ENCODE measurements at places on chromosomes 6 and 20.

- no peak for DNase-seq
These were observed 394.6 kb downstream of the KIF16B start for GRCh38 chr20:16178546-16179135.

DNA sequence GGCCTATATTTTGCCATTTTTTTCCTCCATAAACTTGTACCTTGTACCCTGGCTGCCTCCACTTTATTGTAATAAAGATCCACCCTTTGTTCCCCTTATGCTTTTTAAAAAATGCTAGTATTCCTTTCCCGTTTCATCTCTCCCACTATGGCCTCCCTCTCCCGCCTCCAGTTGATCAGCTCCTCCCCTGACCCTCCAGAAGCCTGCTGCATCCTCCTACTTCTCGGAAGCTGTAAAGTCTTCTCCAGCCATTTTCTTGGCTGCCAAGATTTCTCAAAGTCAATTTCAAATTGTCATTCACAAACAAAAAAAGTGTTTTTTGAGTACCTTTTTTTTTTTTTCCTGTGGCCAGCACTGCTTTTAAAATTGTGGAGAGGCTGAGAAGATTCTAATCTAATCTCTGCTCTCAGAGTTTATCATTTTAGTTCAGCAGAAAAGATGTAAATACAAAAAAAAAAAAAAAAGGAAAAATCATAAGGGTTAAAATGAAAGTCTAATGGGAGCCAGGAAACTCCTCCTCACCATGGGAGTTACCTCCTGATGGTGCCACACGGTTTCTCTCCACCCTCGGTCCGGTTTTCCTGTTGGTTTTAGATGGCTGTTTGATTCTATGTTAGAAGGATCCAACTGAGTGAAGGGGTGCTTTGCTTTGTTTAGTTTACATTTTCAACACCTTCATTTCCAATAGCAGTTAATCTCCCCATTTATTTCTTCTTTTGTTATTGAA lies 103.0 kb upstream of the KCNK16 start:
- no peak for DNase-seq

DNA sequence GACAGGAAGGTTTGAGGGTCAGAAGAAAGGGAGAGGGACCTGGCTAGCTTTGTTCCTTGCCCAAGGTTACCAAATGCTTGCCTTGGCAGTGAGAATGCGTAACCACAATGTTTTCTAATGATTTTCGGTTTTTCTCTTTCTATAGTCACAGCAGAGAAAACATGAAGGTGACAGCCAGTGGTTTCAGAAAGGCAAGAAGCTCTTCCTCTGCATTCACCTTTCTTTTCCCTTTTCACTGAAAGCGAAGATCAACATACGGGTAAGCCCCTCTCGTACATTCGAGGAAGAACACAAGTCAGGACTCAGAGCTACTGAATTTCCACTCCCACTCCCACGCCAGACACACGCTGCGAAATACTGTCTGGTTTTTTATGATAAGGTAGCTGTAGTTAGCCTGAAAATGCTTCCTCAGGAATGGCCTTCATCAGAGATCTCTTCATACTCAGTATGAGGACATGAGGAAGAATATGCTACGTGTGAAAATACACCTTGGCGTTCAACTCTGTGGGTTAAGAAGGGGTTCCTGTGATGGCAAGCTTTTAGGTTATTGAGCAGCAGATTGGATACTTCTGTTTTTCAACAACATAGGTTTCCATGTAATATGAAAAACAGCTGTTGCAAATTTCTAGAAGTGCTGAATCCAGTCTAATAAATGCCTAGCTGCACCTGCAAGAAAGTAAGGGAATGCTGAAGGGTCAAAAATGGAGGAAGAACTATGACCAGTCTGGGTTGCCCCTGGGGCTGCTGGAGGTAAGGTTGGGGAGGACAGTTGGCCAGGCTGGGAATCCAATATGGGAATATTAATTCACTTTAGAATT lies 7.4 kb upstream of the CD83 start:
- no peak for DNase-seq

- no peak for DNase-seq
These were observed 1361.8 kb upstream of the CITED2 start for GRCh38 chr6:140736231-140736630.

DNA sequence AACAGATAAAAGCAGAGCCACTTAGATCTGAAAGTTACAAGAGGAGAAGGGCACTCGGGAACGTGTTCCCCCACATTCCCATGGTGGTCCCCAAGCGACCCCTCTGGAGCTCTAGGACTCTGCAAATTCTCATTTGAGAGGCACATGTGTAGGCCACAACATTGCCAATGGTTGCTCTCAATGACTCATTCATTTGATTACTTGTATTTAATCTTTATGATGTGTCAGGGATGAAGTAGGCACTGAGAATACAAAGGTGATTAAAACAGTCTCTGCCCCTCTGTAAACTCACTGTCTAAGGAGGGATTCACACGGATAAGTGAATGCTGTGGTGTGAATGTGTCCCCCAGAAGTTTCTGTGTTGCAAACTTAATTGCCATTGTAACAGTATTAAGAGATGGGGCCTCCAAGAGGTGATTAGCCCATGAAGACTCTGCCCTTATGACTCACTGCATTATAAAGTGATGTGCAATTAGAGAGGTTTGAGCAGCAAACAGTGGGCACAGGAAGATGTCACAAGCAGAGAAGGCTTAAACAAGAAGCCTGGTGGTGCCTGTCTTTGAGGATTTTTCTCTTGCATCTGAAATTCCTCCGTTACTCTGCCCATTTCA lies 34.0 kb upstream of the TRAM2 start:
- DNase-seq = no peak

DNA sequence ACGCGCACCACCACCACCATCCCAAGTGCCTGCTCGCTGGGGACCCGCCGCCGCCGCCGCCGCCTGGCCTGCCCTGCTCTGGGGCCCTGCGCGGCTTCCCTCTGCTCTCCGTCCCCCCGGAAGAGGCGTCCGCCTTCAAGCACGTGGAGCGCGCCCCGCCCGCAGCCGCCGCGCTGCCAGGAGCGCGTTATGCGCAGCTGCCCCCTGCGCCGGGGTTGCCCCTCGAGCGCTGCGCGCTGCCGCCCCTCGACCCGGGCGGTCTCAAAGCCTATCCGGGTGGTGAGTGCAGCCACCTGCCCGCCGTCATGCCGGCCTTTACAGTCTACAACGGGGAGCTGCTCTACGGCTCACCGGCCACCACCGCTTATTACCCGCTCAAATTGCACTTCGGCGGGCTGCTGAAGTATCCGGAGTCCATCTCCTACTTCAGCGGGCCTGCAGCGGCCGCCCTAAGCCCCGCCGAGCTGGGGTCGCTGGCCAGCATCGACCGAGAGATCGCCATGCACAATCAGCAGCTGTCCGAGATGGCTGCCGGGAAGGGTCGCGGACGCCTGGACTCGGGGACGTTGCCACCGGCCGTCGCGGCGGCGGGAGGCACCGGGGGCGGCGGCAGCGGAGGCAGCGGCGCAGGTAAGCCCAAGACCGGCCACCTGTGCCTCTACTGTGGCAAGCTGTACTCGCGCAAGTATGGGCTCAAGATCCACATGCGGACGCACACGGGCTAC lies 7.2 kb downstream of the PRDM13 start:
- no peak for DNase-seq

DNA sequence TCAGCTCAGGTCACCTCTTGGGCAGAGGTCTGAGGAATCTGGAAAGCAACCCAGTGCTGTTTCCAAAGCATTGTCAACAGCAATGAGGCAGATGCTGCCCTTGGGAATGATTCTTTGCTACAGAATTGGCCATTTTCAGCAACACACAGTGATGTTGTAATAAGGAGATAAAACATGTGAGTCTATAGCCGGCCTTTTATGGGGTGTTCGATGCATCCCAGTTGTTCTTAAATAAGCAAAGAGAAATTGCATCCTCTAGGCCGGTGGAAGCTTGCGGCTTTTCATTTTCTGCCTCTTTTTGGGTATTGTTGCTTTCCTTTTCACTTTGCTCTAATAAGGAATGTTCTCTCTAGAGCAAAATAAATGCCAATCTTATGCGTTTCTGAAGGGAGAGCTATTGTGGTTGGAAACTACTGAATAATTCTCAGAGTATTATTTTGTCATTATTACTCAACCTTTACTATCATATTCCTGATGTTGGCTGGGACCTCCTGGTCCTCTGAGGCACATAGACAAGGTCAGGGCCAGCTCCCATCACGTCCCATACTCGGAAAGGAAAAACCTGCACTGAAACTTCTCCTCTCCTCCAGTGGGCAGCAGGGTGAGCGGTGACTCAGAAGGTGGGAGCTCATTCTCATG lies 214.2 kb downstream of the CDH26 start:
- DNase-seq = no peak

DNA sequence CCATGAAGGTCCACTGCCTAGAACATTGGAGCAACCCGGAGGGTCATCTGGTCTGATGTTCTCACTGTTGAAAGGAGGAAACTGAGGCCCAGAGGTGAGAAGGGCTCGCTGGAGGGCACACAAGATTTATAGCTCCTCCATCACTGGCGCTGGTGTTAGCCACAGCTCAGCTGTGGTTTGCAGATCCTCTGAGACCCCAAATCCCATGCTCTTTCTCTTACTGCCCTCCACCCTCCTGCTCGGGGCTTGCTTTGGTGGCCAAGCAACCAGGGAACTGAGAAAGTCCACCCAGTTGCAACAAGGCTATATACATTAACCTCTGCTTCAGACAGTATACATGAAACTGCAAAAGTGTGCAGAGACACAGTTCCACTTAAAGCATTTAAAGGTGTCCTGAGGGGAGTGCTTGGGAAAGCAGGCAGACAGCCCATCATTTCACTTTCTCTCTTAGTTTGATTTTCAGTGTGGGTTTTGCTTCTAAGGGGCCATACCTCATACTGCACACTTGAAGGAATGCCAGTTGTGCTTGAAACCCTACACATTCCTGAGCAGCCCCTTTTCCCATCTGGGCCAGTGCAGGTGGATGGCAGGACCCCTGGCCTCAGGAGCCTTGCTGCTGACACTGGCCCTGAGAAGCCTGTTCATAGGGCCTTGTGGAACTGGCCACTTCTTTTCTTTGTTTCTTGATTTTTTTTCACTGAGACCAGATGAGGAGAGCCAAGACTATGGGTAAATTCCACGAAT lies 347.6 kb downstream of the CDC5L start:
- DNase-seq = no peak

GRCh38 chr6:36669002-36669401 lies 9.5 kb upstream of the CDKN1A start:
- DNase-seq = no peak

GRCh38 chr20:15814911-15815310 lies 758.3 kb downstream of the KIF16B start:
- DNase-seq = no peak

- DNase-seq = no peak
These were observed 195.7 kb downstream of the CENPW start for GRCh38 chr6:126535595-126535994.

DNA sequence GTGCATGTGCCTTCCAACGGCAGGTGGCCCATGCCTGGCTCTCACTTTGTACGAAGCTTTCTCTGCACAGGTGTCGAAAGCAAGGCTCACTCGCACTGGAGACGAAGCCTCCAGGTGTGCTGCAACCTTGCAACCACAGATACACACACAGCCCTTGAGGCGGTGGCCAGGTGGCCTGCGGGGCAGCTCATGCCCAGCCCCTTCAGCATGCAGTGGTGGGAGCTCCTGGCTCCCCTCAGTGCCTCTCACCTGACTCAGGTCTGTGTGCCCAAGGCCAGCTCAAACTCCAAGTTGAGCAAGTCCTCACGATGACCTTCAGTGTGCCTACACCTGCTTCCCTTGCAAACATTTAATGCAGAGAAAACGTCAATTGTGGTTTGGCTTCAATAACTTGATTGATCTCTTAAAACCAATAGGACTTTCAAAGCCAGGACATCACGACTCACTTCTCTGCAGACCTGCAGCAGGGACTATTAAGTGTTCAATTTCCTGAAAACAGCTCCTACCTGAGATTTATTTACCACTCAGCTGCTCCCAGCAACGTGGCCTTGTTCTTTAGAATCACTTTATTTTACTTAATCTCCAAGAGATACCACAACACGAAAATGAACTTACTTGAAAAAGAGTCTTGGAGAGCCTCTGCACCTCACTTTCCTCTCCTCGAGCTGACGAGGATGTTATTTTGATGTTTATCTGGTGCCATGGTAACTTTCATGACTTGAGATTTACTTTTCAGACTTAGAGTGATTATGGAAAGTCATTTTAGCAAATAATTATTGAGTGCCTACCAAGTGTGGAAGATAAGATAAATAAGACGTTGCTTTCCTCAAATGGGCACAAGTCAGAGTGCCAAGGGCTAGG lies 86.3 kb downstream of the SLC22A23 start:
- no peak for DNase-seq

- DNase-seq = no peak
These were observed 118.7 kb upstream of the TBX18 start for GRCh38 chr6:84882768-84883766.

DNA sequence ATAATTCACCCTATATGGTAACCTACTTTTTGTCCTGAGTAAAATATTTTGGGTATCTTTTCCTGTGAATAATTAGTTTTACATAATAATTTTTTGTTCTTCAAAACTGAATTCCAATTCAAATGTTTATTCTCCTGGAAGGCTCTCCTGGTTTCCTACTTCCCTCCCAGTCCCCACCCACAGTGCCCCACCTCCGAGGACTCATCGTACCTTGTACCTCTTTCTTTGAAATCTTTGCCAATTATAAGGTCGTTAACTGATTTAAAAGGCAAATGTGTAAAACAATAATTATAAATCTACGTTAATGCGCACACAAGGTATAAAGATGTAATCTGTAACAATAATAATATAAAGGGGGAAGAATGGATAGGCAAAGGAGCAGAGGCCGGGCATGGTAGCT lies 40.5 kb upstream of the VEGFA start:
- DNase-seq = no peak

DNA sequence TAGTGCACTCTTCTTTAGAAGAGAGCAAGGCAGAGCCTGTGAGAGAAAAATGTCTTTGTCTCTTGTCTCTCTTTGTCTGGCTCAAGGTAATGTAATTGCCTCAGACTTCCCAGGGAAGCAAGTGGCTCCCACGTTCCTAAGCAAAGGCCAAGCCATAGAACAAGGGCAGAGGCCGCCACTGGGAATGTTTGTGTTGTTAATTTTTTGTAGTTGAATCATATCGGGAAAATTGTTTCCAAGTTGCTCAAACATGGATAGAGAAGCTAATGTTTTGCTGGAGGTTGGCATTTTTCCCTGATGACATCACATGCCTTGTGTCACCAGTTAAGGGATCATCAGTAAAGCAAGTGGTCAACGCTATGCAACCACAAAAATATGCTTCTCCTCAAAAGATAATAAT lies 211.5 kb upstream of the FOXA2 start:
- DNase-seq = no peak

DNA sequence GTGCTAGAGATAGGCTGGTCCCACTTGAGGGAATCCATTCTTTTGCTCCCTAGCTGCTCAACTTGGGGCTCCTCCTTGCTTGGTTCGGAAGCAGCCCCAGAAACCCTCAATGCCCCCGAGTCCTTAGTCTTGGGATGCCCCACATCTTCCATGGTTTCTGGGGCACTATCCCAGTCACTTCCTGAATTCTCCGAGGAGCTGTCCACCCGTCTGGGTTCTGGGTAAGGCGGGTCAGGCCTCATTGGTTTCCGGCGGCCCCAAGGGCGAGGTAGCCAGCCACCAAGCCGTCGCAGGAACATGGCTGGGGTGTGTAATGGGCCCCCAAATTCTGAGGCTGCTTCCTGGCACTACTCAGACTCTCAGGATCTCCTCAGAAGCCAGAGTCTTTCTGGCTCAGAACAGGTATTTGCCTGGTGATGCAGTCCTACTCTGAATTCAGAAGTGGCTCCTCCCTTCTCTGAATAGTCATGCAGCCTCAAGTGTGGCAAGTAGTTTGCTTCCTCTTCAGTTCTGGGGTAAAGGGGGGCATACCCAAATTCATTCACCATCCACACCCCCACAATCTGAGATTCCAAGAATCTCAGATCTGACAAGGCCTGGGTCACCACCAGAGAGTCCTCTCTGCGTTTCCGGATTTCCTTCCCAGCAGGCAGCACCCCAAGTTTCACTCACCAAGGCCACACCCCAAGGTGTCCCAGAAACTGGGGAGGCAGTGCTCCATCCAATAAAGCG lies 763 bp downstream of the C6orf47 start:
- DNase-seq = no peak

Data from GM19239 (cell line).